Inflammatory macrophage (primary cell): ENCODE measurements at places on chromosomes 13 and 19.

GRCh38 chr19:45468159-45468651, 409 bp downstream of the FOSB start:
- DNase-seq = no peak

DNA sequence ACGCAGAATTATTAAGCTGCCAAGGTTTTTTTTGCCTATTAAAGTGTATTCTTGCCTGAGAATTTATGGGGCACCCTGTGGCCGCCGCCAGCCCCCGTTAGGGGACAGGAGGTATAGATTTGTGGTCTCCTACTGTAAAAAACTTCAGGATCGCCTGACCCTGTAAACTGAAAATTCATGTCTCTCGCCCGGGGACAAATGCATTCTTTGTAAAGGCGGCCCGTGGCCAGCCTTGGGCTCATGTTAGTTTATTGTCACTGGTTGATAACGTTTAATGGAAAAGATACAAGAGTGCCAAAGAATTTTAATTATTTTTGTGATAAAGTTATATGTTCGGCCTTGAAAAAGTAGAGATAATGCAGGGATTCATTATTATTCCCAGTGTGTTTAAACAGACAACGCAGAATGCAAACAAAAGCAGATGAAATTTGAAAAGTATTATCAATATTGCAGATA, 141.7 kb downstream of the URI1 start:
- no peak for DNase-seq

- no peak for DNase-seq
Measured at GRCh38 chr19:6743714-6744380, 4.4 kb downstream of the TRIP10 start.

DNA sequence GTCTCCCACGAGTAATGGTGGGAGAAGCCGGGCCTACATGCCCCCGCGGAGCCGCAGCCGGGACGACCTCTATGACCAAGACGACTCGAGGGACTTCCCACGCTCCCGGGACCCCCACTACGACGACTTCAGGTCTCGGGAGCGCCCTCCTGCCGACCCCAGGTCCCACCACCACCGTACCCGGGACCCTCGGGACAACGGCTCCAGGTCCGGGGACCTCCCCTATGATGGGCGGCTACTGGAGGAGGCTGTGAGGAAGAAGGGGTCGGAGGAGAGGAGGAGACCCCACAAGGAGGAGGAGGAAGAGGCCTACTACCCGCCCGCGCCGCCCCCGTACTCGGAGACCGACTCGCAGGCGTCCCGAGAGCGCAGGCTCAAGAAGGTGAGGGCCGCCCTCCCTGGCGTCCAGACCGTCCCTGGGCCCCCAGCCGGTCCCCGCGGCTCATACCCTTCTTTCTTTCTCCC, 1.4 kb upstream of the USF2 start:
- no peak for DNase-seq

DNA sequence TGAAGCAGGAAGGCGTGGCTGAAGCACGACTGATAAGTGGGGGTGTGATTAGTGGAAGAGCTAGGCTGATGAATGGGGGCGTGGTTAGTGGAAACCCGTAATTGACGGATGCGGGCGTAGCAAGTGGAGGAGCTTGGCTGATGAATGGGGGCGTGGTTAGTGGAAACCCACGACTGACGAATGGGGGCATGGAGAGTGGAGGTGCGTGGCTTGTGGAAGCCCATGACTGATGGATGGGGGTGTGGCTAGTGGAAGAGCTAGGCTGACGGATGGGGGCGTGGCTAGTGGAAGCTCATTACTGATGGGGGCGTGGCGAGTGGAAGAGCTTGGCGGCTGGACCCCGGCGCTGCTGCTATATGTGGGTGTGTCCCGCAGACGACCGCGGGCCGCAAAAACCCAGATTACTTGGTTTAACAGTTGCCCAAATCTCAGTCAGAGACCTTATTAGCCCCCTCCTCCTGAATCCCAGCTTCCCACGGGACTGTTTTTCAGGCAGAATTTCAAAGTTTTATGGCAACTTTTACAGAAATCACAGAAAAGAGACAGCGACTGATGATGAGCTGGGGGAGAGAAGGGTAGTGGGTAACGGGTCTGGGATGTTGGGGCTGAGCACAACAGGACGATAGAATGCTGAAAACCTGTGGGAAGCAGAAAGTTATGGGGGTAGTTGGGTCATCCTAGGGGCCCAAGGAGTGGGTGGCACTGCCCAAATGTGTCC, 9.0 kb upstream of the MEIS3 start:
- DNase-seq = peak; percentile 69

DNA sequence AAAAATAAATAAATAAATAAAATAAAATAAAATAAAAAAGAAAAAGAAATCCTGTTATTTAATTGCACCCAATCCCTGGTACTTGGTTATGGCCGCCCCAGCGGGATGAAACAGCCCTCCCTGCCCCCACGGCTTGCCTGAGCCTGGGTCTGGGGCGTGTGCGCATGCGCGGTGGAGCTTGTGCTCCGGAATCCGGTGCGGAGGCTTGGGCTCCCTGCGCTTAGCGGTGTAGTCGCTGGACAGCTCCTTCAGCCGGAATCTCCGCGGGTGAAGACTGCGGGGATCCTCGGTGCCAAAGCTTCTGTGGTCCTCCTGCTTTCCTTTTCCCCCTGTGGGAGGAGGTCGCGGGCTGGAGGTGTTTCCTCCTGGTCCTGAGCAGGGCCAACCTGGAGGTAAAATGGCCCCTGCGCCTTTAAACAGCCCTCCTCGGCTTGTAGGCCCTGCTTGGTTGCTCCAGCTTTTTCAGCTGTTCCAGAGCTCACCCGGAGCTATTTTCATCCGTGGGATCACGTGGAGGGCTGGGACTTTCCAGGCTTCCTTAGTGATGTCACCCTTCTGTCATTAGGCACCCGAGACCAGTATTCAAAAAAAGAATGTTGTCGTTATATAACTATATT, at the start of gene PLA2G4C:
PLA2G4C (minus strand) TSS at position 468 of the 617 bp plus-strand sequence. CDS start 4,288 bp downstream, outside the sequence.
- peak; percentile 94 for DNase-seq

GRCh38 chr19:42412661-42413076, 14.5 kb downstream of the LIPE start:
- DNase-seq = no peak

DNA sequence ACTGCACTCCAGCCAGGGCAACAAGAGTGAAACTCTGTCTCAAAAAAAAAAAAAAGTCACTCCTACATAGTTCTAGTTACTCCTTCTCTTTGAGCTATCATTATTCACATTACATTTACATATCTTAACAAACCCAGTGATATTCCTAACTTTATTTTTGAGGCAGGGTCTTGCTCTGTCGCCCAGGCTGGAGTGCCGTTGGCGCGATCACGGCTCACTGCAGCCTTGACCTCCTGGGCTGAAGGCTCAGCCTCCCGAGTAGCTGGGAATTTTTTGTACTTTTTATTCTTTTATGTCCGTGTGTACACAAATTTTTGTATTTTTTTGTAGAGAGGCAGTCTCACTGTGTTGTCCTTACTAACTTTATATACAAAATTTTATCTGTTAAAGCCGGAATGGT, 587 bp upstream of the RPS15 start:
- no peak for DNase-seq

GRCh38 chr19:13097033-13097462, 5.6 kb downstream of the LYL1 start:
- DNase-seq = peak; percentile 26
